ENCODE measurements at places on chromosomes 12 and 14.

DNA sequence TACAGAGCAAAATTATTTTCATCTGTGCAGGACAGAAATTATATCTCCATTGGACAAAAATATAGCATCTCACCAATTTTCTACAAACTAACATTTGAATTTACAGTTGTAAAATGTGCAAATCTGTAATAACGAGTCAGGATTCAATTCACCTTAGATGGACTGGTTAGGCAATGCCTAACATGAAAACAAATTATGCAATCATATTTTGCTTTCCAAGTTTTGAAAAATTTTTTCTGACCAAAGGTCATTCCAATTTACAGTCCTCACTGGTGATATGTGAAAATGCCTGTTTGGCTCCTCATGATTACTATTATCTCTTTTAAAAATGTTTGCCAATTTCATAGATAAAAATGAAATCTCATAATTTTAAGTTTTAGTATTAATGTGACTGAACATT lies 6.5 kb upstream of the CPM start:
- no peak for DNase-seq

GRCh38 chr12:49832836-49833421 lies 4.7 kb upstream of the NCKAP5L start:
- DNase-seq: no peak

DNA sequence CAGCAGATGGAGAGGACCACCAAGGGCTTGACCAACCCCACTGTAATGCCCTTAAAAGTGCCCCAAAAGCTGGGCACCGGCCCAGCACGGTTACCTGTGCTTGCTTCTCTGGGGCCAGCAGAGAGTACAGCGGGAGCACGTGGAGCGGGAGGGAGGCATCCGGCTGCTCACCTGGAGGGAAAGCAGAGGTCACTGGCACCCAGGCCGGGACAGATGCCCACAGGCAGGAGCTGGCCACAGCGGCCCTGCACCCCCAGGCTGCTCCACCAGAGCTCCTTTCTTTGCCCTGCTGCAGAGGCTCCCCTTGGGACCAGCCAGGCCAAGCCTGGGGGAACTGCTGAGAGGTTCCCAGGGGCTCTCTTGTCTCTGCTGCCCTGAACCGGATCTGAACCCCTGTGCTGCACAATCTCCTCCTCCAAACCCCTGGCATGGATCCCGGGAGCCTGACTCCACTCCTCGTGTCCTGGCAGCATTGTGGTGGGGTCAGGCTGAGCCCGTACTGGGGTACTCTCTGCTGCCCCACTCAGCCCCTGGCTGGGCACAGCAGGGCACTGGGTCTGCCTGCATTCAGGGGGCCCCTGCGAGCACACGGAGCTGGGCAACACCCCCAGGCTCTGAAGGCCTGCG lies 24.0 kb downstream of the DHX37 start:
- no peak for DNase-seq

DNA sequence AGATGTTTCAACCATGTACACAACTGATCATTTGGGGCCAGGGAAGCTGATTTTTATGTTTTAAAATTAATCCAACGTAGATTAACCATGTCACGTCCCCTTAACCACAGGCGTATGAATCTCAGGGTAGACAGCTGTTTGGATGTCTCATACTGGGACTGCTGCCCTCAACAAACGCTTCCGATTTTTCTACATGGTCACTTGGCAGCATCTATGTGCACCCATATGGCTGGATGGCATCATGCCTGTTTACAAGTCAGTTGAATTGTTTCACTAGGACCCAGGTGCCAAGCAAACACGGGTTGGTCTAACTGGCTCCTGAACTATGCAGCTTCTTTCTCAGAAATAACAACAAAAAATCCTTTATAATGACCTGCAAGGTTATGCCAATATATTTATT lies 393.8 kb downstream of the NPAS3 start:
- DNase-seq: peak; percentile 80

GRCh38 chr14:81464253-81465002 lies 64.3 kb upstream of the STON2 start:
- peak; percentile 91 for DNase-seq

GRCh38 chr12:49933796-49934195 lies 16.7 kb upstream of the AQP2 start:
- no peak for DNase-seq

GRCh38 chr12:56348776-56349175 lies 10.1 kb downstream of the IL23A start:
- DNase-seq: no peak

- no peak for DNase-seq
Measured at GRCh38 chr12:104985206-104985605, 910 bp upstream of the NOPCHAP1 start.
